GM13976 (cell line): ENCODE measurements at places on chromosomes 2 and 18.

DNA sequence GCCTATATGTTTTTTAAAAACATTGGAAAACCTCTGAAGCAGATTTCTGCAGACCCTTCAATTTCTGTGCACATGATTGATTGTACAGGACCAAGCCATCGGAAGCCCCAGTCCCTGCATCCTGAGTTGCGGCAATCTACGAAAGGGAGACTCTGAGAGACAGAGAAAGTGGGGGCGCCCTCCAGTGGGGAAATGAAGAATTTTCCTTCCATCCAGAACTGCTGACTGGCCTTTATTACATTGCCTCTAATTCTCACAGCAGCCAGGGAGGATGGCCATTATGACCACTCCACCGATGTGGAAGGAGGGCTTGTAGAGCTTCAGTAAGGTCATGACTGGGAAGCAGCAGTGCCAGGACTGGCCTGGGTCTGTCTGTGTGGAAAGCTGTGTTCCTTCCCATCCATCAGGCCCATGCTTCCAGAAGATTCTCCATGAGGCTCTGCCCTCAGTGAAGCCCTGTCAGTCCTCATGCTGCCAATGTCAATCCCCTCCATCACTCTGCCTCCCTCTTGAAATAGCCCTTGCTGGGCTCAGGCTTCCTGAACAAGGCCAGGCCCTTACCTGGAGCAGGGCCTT, 20.0 kb upstream of the RESP18 start:
- peak; percentile 79 for DNase-seq

DNA sequence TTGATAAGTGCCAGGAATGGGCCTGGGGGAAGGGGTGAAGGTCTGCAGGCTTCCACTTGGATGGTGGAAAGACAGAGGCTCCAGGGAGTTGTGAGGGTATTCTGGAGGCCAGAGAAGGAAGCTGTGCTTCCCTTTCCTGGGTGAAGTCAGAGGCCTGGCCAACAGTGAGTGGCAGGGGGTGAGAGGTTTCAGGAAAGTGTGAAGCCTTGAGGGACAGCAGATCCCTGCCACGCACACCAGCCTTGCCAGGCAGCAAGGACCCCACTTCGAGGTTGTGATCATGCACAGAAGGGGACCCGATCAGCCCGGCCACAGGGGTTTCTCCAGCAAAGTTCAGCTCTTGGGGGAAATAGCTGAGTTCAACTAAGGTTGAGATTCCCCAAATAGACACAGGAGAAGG, 66.5 kb downstream of the SMAD7 start:
- no peak for DNase-seq

GRCh38 chr2:241947401-241947800, 77.9 kb downstream of the RTP5 start:
- no peak for DNase-seq

DNA sequence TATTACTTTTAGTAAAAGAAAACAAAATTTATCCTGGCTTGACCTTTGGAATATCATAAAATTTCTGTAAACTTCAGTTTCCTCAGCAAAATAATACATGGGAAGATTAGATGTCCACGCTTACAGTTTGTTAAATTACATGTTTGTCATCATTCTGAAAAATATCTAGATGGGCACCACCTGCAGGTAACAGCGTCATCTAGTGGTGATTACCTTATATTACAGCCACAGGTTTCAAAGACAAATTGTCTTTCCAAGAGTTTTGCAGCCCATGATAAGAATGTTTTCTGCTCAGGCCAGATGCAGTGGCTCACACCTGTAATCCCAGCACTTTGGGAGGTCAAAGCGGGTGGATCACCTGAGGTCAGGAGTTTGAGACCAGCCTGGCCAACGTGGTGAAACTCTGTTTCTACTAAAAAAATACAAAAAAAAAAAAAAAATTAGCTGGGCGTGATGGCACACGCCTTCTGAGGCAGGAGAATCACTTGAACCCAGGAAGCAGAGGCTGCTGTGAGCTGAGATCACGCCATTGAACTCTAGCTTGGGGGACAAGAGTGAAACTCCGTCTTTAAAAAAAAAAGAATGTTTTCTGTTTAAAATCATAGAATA, 96.3 kb upstream of the RASGRP3 start:
- DNase-seq = peak; percentile 24

DNA sequence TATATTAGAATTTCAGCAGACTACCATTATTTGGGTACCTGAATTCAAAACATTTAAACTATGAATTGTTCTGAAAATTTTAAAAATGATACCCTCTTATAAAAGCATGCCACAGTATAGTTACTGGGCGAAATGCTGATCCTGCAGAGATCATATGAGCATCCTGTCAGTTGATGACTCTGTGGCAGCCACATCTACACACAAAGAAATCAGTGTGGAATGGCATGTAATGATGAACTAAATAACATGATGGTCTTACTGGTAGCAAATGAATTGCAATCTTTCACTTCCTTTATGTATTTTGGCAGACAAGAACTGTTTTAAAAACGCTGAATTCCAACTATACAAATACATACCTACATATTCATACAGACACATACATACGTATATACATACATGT, 38.3 kb downstream of the MRPS9 start:
- DNase-seq = no peak

- DNase-seq = no peak
These were observed 15.4 kb upstream of the IGFBP5 start for GRCh38 chr2:216710551-216711301.

GRCh38 chr2:10258326-10258725, 44.4 kb upstream of the HPCAL1 start:
- no peak for DNase-seq
